NAMALWA (cell line): ENCODE measurements at places on chromosomes 3 and 15.
A peak's percentile ranks its signal among the peaks of the same experiment; 100 is the strongest.

- DNase-seq: no peak
These were observed 4.5 kb upstream of the ULK3 start for GRCh38 chr15:74847432-74847831.

GRCh38 chr3:37500518-37500917, 326.1 kb upstream of the LRRFIP2 start:
- no peak for DNase-seq

DNA sequence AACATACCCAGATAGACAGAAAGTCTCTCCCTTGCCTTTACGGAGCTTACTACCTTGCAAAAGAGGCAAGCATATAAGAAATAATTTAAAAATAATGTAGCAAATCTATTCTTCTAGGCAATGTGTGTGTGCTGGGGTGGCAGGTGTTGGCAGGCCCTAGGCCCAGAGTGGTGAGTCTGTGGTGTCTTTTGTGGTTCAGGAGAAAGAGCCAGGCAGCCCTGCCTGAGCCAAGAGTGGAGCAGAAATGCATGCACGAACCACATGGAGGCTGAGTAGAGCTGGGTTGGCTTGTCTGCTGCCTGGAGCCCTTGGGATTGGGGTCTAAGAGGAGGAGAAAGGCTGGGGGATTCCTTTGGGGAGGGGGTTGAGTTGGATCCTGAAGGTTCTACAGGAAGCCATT, 70.2 kb upstream of the MYZAP start:
- no peak for DNase-seq

DNA sequence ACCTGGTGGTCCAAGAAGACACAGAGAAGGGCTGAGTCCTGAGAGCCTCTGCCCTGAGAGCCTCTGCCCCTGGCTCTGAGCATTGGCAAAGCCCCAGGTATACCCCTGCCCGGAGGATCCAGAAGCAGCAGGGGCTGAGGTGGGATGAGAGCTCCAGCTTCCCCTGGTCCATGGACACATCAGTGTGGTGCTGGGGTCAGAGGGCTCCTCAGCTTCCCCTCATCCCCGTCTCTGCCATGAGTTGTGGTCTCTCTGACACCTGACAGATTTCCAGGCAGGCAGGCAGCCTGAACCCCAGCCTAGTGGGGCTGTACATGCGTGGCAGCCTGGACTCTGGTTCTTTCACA, 3.5 kb upstream of the KLF15 start:
- no peak for DNase-seq

- DNase-seq: no peak
These were observed 57.1 kb upstream of the STRIT1 start for GRCh38 chr3:155350571-155350970.

DNA sequence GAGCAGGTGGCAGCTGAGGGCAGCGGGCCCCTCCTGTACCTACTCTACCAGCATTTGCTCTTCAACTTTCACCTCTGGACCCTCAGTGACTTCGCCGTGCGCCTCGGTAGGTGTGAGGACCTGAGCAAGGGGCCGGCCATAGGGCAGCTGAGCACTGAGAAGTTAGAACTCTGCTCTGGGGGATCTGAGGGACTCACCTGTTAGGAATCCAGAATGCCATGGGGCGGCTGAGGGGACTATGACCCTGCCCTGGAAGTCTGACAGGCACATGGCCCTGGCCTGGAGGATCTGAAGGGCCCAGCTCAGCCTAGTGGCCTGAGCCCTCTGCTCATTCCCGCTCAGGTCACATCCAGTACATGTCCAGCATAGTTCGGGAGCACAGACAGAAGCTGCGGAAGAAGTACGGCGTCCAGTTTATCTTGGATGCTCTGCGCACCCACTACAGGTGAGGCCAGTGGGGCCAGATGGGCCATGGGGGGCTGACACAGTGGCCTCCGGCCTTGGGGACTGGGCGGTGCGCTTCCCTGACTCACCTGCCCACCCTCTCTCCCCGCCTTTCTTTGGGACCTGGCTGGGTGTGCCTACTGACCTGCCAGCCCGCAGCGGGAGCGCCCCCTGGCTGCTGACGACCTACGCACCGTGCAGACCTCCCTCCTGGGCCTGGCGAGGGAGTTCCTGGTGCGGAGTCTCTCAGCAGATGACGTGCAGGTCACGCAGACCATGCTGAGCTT, 18.8 kb downstream of the NBEAL2 start:
- DNase-seq: peak; percentile 45

DNA sequence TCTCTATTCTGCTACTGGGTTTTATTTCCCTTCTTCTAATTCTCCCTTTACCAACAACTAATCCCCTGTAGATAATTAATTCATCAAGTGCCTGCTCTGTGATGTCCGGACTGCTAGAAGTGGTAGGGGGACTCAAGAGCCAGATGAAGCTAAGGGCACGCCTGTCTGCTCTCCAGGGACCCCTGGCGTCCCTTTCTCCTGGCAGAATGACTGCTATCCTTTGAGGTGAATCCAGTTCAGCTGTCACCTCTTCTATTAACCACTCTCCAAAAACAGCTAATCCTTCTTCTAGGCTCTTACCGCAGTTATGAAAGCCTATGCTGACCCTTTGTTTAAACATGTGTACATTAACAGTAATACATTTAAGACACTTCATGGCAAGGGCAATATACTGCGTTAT, 1.4 kb upstream of the CHRNA7 start:
- DNase-seq: peak; percentile 5

DNA sequence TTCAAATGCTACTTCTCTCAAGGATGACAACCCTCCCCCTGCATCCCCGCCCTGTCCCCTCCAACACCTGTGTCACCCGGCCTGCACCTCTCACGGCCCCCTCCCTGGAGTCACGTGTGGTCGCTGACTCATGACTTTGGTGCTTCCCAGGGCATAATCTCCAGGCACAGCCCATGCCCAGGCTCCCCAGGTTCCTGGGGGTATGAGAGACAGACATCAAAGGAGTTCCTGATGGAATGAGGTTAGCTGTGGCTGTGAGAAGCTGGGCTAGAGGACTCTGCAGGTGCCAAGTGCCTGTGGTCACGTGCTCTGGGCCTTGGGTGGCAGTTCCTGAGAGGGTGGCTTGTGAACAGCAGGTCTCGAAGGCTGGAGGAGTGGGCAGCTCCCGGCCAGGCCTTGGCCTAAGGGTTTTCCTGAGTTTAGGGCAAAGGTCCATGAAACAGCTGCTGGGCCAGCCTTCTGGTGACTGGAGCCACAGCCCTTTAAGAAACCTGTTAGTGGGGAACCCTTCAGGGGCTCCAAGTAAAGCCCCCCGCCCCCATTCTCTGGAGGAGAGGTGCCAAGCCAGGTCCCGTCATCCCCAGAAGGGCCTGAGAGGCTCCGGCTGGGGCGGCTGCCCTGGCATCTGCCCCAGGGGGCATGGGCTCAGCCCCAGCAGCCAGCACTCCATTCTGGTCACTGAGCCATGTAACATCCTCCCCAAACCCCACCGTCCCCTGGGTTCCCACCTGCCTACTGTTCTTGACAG, 230.0 kb downstream of the XXYLT1 start:
- DNase-seq: peak; percentile 13

- no peak for DNase-seq
These were observed 113.1 kb upstream of the C15orf61 start for GRCh38 chr15:67407786-67408185.

DNA sequence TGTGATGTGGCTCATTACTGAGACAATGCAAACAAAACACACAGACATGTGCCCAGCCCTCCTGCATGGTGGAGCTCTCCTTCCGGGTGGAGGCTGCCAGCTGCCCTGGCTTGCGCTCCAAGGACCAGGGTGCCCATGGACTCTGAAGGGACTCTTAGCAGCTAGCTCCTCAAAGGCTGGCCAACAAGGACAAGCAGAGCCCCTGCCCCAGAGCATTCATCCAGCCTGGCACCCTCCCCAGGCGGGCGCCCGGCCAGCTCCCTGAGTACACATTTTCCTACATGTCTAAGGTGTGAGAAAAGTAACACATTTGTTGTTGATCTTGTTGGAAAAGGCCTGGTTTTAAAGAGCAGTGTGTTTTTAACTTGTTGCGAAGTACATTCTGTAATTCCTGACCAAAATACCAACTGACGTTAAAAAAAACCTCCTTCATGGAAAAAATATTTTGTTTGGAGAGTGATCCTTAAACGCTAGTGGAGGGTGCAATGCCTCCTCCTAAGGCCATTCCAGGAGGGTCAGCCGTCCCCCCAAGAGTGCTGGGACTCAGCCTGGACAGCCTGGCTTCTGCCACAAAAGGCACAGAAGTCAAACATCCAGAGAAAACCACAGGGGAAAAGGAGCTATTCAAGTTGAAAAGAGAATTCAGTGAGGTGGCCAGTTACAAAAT, 86.9 kb downstream of the KLF15 start:
- DNase-seq: no peak

DNA sequence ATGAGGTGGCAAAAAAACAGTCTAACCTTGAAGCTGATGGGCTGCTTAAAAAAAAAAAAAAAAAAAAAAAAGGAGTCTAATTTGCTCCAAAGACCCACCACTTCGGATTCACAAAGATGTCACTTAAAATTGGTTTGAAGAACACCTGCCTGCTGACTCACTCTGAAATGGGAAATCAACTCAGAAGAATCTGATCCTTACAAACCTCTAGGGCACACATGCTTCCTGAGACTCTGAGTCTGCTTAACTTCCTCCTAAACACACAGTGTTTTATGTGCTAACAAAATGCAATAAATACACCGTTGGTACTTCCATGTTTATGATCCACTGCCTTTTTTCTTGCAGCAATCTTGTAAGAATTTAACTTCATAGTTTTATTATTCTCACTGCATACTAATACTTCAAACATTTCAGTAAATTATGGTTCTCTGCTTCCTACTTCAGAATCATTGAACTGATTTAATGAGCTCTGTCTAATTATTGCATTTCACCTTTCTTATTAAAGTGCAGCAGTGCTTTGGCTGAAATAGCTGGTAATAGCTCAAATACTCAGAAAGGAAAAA, 73.0 kb upstream of the FRMD4B start:
- no peak for DNase-seq

GRCh38 chr3:99355465-99355864, 282.9 kb upstream of the COL8A1 start:
- DNase-seq: no peak

DNA sequence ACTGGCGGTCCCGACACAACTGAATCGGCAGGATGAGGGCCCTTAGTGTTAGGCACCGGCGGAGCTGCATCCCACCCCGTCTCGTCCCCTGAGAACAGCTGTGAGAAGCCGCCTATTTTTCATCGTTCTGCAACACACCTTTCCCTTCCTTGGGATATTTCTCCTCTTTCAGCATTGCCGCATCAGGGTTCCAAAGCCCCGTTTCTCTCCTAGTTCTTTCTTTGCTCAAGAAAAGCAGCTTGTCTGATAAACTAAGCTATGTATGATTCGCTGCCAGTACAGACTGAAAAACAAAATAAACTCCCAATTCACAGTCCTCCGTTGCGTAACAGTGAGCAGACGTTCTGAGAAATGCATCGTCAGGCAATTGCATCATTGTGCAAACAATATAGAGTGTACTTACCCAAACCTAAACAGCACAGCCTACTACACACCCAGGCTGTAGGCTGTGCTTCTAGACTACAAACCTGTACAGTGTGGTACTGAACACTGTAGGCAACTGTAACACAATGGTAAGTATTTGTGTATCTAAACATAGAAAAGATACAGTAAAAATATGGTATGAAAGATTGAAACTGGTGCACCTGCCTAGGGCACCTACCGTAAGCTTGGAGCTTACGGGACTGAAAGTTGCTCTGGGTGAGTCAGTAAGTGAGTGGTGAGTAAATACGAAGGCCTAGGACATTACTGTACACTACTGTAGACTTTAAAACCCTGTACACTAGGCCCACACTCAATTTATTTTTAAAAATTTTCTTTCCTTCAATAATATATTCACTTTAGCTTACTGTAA, 8.9 kb upstream of the ADAMTS17 start:
- no peak for DNase-seq

DNA sequence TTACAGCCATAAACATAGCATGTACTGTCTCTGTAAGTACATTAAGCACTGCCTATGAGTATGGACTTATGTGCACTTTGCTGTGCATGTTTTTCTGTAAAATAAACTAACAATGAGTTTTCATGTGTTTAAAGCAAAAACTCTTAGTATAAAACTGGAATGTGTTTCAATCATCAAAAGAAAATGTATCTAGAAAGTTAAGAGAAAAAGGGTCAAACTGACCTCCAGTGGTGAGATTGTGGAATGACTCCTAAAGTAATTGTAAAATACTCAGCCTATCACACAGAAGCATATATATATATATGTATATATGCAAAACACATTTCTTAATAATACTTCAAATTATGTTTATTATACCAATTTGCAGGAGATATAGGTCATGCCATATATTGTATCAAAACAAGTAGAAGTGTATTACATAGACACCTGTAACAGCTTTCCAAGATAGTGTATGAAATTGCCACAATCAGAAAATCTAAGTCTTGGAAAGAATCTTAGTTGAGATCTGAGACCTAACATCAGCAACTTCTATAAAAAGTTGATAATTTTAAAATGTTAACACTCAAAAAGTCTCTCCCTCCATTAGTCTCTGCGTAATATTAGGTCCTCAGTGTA, 199.6 kb downstream of the FMN1 start:
- peak; percentile 64 for DNase-seq

- DNase-seq: no peak
These were observed 28.8 kb downstream of the ARRDC4 start for GRCh38 chr15:97989299-97989698.

DNA sequence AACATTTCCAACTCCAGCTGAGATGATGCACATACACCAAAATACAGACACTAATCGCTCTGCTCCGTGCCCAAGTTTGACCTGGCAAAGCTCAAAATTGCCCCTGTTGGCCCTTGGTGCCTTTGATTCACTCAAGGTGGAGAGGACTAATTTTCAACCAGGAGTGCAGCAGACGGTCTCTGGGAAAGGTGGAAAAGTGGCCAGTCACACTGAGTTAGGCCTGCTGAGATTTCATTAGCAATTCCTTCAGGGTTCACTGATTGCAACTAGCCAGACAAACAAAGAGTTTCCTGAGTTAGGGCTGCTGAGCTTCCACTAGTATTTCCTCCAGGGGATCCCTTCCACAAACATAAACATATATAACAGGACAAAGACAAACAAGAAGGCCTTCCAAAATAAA, 28.7 kb upstream of the LHFPL4 start:
- DNase-seq: no peak

GRCh38 chr3:44845528-44846520, 15.9 kb upstream of the TMEM42 start:
- no peak for DNase-seq

DNA sequence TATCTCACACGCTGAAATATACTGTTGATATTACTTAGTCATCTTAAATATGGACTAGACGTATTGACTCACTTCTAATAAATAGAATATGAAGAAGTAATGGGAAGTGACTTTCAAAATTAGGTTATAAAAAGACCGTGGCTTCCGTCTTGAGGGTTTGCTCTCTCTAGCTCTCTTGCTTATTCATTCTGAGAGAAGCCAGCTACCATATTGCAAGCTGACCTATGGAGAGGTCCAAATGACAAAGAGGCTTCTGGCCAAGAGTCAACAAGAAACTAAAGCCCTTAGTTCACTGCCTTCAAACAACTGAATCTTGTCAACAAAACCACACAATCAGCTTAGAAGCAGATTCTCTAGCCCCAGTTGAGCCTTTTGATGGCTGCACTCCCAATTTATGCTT, 46.1 kb downstream of the SLC9C1 start:
- no peak for DNase-seq

DNA sequence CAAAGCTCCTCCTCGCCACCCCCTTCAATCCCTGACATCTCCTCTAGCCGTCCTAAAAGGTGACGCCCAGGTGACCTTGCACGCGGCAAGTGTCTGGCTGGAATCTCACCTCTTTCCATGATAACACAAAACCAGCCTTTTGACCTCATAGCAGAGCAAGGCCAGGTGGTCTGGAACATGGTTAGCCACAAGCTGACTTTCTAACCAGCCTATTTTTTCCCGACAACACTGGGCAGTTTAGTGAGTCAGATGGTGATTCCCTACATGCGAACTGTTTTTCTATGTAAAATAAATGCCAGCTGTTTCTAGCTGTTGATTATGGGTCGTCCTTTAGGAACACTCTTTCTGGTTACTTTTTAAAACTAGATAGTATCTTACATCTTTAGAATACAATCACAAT, 243.0 kb downstream of the CD47 start:
- DNase-seq: no peak
